HT-29 (cell line): ENCODE measurements at places on chromosomes 16 and 17.

GRCh38 chr16:2432801-2433505 is 3.7 kb downstream of the CCNF start:
- DNase-seq, result no peak

DNA sequence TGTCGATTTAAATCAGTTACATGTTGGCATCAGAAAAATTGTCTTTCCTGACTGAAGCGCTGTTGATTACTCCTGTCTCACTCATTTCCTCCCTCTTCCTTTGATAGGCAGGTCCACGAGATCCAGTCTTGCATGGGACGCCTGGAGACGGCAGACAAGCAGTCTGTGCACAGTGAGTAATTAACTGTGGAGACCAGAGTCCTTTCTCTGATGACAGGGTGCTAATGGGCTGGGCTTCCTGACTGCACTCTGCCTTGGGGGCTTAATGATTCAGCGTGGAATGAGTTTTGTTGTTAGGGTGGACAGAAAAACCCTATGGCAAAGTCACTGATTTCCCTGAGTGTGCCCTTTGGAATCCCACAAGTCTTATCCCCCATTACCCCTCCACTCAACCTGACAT is 6.5 kb downstream of the GOSR2 start:
- DNase-seq, result no peak

DNA sequence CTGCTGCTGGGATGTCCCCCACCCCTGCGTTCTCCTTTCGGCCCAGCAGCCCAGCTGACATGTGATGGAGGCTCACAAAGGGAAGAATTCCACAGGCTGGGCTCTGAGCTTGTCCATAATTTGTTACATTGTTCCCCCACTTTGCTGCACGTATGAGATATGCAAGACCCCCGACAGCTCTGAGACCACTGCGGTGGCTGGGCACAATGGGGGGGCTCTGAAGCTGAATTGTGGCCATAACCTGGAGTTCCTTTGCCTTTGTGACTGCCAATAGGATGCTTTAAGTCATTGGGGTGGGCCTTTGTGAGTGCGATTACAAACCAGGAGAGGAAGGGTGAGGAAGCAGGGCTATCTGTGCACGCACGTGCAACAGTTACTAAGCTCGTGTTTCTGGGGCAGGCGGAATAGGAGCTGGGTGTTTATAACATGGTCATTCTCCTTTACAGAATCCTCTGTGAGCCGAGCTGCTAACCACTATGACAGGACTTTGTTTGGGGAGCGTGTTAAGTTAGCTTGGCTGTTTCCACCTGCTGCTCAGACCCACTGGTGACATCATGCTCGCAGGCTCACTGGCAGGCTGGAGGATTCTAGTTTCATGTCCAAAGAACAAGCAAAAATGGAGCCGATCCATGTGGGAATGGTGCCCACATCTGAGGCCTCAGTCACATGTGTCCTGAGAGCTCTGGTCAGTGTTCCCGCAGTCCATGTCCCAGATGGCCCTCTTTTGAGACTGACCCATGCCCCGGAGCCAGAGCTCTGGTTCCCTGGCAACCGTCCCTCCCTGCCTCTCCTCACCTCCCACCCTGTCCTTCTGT is 208.3 kb upstream of the SALL1 start:
- DNase-seq, result no peak

DNA sequence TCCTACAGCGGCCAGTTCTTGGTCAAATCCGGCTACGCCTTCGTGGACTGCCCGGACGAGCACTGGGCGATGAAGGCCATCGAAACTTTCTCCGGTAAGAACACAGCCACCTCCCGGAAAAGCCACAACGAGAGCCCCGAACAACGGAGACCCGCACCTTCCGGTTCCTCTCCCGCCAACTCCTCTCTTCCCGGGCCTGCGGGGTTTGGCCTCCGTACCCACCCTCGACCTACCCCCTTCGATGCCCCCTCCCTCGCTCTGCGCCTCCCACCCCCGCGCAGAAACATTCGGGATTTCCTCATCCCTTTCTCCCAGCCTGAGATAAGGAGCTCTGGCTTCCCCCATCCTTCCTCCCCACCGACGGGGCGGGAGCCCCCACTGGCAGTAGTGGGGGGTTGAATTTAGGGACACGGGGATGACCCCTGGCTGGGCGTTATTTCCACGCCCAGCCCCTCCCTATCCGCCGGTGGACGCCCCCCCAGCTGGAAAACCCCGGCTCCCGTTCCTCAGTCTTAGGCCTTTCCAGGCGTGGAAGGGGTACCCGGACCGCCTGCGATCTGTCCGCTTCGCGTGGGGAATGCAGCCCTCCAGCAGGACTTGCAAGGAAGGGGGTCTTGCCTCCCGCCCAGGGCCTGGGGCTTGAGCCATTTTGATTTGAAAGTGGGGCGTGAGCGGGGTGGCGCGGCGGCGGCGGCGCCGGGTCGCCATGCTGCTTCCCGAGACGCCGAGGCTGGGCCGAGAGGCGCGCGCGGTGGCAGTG is 822 bp downstream of the IGF2BP1 start:
- DNase-seq, result no peak

GRCh38 chr16:62814891-62815290 is 778.7 kb upstream of the CDH8 start:
- no peak for DNase-seq

DNA sequence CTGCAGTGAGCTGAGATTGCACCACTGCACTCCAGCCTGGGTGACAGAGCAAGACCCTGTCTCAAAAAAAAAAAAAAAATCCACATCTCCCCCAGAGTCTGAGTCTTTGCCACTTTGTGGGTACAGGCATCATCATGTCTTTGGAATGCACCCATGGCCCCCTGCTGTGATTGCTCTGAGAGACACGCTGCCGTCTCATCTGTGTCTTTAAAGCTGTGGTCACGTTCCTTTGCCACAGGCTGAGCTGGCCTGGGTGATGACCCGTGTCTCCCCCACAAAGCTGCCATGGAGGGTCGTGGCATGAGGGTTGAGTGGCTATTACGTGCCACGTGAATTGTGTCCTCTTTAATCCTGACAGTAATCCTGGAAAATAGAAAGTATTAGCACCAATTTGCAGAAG is 20.2 kb downstream of the CRISPLD2 start:
- no peak for DNase-seq

DNA sequence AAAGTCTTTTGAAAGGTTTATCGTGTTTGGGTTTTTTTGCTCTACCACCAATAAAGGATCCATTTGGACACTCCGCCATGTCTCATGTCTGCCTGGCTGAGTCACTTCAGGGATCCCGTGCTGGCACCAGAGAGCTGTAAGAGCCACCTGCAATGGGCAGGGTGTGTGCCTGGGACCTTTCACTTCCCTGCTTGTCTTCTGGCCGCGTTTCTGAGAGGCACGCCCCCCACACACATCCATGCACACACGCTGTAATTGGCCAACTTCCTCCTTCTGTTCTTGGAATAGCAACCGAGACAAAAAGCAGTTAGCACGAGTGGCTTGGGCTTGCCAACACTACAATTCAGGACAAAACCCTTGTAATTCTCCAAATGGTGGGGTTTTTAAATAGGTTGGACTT is 9.8 kb upstream of the SOST start:
- no peak for DNase-seq

- no peak for DNase-seq
Measured at GRCh38 chr17:33680472-33680871, 387.4 kb upstream of the ASIC2 start.

DNA sequence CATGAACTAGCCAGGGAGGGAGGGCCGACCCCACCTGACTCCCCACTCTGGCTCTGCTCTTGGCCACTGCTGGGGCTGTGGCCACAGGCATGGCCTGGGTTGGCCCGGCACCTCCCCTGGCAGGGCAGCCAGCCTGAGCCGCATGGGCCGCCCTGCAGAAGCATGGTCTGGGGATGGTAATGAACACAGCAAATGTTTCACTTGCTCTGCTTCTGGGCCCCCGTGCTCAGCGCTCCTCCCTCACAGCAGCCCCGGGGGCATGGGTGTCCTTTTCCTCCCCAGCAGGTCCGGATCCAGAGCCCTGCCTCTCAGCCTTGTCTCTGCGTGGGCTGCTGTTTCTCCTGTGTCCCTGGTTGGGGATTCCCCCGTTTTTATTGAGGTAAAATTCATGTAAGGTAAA is 30.9 kb upstream of the KCNJ12 start:
- no peak for DNase-seq
